NCI-H2029 treated with DMSO at 0.1 percent for 48 hours (cell line): ENCODE measurements at places on chromosomes 11 and 22.

GRCh38 chr11:17510507-17511206 lies 33.6 kb downstream of the USH1C start:
- no peak for DNase-seq

DNA sequence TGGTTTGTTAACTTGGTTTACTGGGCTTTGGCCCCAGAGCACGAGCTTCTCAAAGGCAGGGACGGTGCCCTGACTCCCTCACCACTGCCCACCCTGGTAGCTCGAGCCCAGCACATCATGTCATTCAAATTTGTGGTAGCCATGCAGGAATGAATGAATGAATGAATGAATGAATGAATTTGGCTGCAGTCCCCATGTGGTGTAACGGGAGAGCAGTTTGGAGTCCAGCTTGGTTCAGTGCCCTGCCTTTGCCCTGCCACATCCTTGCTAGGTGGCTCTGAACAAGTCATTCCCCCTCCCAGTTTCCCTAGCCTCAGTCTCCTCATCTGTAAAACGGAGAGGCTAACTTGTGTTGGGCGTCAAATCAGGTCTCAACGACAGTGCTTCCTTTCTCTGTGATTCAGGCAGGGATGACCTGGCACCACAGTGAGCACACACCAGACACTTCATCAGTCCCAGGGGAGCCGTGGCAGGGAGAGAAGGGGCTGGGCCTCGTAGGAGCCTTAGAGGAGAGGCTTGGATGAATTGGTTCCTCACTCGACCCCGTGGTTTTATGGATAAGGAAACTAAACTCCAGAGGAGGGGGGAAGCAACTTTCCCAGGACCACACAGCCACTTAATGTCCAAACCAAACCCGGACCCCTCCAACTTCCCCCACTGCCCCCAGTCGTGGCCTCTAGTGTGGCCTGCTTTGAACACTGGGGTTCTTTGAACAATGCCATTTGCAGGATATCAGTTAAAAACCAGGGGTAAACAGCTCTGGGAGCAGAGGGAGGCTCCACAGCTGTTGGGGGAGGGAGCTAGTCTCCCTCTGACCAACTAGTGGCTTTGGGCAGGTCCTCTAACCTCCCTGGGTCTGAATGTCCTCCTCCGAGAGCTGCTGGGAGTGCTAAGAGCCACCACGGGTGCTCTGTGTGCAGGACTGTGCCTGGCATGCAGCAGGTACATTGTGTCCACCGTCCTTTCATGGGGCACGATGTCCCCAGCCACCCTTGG lies 86.2 kb downstream of the CACNA1I start:
- no peak for DNase-seq

- no peak for DNase-seq
Observed at GRCh38 chr11:64619811-64620380, 28.9 kb downstream of the SLC22A12 start.

GRCh38 chr22:42695294-42695693 lies 25.4 kb downstream of the A4GALT start:
- no peak for DNase-seq

- DNase-seq, result no peak
Observed at GRCh38 chr11:132080127-132080526, 709.7 kb downstream of the NTM start.

GRCh38 chr11:34382532-34383276 lies 24.9 kb upstream of the ABTB2 start:
- DNase-seq, result no peak

DNA sequence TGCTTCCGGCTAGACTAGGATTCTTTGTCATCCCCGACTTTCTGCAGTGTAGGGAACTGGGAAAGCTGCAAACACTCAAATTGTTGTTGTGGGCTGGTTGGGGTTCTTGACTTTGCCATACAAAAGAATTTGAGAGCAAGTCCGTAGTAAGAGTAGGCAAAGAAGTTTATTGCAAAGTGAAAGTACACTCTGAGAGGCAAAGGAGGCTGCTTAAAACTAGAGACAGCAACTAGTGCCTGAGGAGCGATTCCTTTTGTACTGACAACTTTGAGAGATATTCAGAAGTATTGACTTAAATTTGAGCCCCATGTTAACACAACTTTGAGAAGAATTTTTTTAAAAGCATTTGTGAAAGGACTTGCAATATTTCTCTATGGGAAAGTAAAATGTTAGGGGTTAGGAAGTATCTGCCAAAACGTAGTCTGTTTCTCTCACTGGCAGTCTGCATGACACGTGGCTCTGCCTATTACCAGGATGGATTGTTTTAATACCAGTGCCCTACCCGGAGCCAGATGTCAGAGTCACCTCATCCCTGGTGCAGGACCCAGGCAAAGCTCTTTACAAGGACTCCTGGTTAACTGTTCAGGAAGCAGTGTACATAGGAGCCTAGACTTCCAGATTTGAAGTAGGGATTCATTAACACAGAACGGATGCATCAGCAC lies 85.0 kb upstream of the CLPB start:
- no peak for DNase-seq

GRCh38 chr11:43735961-43736360 lies 55.4 kb downstream of the HSD17B12 start:
- DNase-seq, result no peak

DNA sequence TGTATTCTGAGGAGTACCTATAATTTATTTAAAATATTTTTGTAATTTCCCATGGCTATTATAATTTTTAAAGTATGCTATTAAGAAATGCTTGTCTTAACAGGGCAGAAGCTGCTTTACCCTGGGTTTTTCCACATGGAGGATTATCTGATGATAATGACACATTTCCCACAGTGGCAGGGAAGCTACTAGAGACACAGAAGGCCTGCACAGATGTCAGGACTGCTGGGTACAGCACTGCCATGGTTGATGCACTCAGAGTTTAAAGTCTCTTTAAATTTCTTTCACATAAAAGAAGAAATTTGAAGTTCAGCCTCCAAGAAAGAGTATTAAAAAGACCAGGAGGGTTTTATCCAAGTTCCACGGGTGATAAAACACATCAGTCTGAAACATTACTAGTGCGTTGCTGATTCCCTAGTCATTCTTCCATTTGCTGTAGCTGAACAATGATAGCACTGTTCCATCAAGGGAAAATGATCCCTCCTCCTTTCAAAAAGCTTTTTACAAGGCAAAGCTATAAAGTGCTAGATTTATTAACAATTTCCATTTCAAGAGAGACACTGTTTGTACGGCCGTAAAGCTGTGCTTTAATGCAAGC lies 363.0 kb downstream of the CNTN5 start:
- no peak for DNase-seq

- no peak for DNase-seq
Observed at GRCh38 chr22:38942702-38943101, 14.7 kb upstream of the APOBEC3A start.

- no peak for DNase-seq
Observed at GRCh38 chr11:118908901-118909618, 16.7 kb downstream of the BCL9L start.

DNA sequence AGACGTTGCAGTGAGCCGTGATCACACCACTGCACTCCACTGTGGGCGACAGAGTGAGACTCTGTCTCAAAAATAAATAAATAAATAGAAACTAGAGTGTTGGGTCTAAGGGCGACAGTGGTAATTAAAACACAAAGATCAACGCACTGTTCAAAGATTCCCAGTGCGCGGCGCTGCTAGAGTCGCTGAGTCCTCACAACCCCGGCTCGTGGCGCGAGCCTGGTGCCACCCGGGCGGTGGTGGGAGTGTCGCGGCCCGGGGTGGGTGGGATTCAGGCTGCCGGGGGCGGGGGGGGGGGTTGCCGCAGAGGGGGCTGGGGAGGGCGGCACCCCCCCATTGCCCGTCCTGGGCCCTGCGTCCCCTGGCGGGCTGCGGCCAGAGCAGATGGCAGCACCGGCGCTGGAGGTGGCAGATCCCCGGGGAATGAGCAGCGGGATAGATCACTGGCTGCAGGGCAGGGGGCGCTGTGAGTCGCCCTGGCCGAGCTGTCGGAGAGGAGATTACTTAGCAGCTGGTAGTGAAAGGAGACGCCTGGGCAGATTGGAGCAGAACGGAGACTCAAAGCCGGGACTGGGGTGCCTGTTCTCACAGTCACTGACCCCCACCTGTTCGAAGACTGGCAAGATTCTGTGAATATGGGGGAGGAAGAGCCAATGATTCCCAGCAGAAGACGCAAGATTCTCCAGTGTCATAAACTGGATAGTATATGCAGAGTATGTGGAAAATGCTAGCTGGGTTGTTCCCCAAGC lies 30.2 kb upstream of the APOBEC3A start:
- peak; percentile 24 for DNase-seq

- DNase-seq, result no peak
Observed at GRCh38 chr11:68115285-68115684, 5.9 kb downstream of the CHKA start.

DNA sequence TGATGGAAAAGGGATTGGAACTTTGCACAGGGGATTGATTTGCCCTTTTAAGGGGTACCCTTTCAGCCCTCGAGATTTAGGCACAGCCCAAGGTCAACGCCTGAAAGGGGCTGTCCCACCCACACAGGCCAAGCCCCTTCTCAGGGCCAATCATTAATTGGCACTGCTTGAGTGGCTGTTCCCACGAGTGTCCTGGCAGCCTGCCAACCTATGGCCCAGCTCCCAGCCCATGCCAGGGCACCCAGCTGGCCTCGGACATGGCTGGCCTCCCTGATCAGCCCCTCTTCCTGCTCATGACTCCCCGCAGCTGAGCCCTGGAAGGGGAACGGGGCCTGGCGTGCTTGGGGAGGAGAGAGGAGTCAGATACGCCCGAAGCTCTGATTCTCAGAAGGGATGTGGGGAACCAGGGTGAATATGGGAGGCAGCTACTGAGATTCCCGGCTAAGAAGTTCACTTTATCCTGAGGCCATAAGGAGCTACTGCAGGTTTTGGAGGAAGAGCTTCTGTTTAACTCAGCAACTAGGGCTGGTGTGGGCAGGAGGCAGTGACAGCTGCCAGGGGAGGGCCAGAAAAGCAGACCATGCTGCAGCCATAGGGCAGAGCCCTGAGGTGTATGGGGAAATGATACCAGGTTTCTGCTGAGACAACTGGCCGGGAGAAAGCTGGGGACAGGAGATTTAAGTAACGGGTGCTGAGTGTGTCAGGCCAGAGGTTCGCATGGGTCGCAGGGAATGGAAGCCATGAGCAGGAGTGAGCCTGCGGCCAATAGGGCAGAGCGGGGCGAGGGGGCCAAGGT lies 30.0 kb downstream of the WNT7B start:
- no peak for DNase-seq

DNA sequence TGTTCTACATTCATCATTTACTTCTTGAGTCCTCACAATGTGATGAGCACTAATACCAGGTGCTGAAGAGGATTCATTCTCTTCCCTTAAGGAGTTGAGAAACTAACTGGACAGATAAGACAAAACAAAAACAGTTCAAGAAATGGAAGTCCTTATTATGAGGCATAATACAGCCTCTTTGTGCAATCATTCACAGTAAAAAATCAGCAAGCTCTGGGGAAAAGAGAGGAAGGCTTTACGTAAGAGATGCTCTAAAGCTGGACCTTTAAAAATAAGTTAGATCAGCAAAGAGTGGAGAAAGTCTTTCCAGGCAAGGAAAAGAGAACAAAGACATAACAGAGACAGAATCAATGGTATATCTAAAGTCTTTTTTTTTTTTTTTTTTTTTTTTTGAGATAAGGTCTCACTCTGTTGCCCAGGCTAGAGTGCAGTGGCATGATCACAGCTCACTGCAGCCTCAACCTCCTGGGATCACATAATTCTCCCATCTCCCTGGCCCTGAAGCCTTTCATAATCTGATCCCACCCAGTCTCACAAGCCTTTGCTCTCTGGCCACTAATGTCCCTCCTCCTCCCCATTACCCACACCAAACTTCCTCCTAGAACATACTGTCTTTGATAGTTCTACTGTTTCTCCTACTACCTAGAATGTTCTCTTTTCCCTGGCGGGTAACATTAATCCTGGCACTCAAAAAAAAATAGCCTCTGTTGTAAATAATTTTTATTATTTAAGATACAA lies 40.9 kb downstream of the MRTFA start:
- DNase-seq, result no peak

DNA sequence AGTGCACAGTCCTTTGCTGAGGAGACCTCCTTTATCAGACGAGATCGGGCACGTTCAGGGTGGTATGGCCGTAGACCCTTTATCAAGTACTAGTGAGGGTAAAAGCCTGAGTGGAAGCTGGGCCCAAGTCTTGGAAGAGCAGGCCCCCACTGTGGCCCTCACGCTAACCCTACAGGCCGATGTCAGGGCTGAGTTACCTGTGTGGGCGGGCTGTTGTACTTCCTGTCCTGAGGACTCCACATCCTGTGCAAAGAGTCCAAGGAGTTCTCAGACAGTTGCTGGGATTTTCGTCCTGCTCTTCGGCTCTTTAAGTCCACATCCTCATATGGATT lies 34.9 kb downstream of the RPL27A start:
- DNase-seq, result no peak

DNA sequence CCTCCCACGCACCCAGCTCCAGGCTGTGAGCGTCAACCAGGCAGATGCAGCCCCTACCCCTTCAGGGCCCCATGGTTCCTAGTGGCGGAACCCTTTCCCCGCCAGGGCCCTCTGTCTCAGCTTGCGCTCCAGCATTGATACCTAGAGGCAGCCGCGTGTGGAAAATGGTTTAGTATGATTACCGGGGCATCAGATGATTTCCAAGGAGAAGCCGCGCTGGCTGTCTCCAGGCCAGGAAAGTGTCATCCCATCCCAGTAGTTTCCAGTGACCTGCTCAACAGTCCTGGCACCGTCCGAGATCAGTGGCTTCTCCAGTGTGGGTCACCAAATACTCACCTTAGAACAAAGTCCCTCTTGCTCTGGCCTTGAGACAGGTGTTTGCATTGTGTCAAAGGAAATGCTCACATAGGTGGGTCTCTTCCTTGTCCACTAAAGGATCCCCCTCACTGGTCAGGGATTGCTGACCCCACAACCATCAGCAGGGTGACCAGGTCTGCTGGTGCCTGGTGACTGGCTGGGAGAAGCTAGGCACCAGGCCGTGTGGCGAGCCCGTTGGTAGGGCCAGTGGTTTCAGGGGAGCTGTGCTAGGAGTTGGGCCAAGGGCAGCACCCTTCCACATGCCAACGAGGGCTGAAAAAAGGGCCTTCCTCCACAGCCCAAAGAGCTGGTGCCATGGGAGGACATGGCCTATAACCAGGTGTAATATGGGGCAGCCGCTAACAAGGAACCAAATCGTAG lies 109.4 kb downstream of the MORC2 start:
- DNase-seq, result no peak

GRCh38 chr11:638631-639331 lies 1.7 kb downstream of the DRD4 start:
- DNase-seq, result no peak

DNA sequence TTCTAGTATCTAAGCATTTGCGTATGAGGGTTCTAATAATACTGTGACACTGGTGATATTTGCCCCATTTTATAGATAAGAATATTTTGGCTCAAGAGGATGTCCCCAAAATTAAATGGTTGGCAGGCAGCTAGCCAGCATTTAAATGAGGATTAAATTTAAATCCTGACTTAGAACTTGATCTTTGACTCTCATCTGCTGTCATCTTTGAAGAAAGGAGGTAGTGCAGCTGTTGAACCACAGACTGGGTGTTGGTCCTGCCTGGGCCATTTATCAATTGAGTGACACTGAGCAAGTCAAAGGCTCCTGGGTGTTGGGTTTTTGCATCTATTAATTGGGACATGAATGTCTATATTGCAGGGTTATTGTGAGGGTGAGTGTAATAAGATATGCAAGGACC lies 112.3 kb downstream of the INSC start:
- DNase-seq, result no peak

- DNase-seq, result no peak
Observed at GRCh38 chr11:21426931-21427330, 757.5 kb downstream of the NELL1 start.
